ENCODE measurements at places on chromosomes 16 and 17.
A peak's percentile ranks its signal among the peaks of the same experiment; 100 is the strongest.

GRCh38 chr17:78734793-78735641, 47.1 kb downstream of the CYTH1 start:
- DNase-seq = no peak

DNA sequence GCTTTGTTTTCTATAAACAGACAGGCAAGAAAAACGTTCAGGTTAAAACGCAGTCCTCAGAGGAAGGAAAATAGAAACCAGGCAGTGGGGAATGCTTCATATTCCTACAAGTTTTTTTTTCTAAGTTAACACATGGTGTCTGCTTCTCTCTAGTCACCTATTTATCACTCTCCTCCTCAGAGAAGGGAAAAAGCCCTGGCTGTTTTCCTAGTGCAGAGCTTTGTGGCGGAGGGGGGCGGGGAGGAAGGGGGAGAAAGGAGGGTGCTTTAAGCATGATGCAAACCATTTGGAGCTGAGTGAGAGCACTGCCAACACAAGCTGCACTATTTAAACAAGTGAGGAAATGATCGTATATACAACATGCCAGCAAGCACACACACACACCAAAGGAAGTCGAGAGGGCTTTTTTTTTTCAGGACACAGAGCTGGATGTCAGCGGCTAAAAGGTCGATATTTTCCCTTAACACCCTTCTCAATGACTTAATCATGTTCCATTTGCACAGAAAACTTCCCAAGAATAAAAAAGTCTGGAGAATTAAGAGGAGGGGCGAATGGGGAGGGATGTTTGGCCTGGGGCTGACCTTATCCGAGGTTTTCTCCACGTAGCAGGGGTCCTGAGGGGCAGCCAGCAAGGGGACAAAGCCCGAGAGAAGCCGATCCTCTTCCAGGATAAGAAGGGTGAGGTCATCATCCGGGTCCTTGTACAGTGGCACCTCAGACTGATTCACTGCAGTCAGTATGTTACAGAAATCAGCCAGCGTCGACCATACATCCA, 117.4 kb downstream of the HIC1 start:
- DNase-seq = peak; percentile 91

DNA sequence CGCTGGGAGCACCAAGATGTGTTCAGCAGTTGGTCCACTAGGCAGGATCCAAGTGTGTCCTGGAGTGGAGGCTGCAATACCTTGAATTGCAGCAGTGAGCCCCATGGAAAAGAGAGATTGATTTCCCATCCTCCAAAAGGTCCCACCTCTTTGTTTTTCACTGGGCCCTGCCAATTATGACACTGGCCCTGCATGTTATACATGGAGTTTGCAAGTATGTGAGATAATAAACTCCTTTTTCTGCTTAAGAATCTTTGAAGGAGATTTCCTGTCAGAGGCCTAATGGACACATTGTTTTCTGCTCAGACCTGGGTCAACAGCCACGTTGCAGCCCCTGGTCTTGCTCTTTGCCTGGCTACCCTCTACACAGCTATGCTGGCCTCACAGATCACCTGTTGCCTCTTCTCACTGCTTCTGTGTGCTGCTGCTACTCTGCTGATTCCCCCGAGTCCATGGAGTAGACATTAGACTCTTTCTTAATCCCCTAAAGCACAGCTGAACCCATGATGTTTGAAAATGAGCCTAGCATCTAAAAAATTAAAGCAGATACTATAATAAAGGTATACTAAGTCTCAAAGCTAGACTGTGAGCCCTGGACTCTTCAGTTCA, 341.9 kb upstream of the CDH11 start:
- no peak for DNase-seq

- no peak for DNase-seq
Observed at GRCh38 chr17:57655553-57655952, 89.5 kb downstream of the CCDC182 start.

- DNase-seq = no peak
Observed at GRCh38 chr17:83004791-83005380, 74.5 kb upstream of the METRNL start.

- no peak for DNase-seq
Observed at GRCh38 chr16:67942200-67942509, 1.8 kb downstream of the LCAT start.

GRCh38 chr17:20934288-20934687, 108.5 kb downstream of the USP22 start:
- DNase-seq = no peak

- DNase-seq = peak; percentile 77
Observed at GRCh38 chr17:49496183-49496866, 1.2 kb downstream of the NGFR start.

DNA sequence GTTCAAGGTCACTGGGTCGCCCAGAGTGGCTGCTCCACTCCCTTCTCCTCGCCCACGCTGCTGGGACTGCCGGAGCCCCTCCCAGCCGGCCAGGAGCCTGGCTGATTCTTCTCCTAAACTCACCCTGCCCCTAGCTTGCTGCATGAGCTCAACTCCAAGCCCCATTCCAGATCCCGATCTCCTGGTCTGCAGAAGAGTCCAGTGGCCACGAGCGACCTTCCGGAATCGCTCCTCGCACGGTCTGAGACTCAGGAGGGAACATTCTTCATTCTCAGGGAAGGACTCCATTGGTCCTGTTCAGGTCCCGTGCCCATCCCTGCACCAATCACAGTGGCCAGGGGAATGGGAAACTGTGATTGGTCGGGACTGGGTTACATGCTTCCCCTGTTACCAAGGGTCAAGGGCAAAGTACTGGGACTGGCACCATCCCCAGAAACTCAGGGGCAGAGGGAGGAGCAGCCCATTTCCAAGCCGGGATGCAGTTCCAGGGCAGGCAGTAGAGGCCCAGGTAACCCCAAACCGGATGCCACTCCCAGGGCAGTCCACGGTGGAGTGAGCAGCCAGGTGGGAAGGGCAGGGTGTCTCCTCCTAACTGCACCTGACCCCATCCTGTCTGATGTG, 24.5 kb upstream of the CIBAR2 start:
- peak; percentile 77 for DNase-seq

GRCh38 chr17:9998060-9998459, 93.0 kb upstream of the RCVRN start:
- no peak for DNase-seq

DNA sequence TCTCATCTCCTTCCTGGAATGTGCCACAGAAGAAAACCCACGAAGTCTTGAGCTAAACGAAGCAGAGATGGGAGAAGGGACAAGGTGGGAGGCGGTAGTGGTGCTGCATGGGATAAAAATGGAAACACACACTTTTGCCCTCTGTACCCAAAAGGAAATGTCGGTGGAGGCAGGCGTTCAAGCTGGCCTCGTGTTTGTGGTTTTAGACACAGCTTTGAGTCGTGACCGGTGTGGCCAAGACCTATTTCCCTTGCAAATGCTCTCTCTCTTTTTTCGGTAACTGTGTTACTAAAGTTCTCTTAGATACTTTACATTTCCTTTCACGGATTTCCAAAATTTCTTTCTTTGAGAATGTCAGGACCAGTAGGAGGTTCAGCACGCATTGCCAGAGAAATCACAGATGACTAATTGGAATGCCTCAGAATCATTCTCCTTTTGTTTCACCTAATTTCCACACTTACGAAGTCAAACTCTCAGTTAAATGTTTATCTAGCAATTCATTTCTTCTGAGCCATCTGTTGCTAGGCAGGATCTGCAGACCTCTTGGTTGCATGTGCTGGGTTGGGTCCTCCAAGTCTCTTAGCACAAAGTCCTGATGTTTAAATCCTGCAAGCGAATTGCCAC, 412.3 kb downstream of the MAF start:
- no peak for DNase-seq

DNA sequence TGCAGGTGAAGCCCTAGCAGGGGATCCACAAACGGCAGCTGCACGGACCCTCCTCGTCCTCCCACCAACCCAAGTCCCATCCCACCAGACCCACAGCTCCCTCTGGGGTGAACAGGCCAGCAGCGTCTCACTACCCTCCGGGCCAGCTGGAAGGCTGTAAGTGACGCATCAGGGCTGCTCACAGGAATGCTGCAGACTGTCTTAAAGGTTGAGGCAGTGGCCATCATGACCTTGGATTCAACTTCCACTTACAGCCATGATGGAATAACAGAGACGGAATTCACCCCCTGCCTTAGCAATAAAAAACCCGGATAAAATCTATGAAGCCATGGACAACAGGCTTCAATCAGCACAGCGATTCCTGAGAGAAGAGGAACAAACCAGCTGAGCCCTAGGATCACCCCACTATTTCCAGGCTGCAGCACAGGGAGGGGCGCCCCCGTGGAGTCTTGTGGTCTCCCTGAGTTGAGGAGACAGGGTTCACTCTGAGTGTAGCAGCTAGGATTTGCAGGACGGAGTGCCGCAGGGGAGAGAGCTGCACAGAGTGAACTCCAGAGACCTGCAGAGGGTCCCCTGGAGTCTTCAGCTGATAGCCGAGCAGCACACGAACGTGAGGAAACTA, 10.5 kb downstream of the FAM83G start:
- DNase-seq = no peak
